Activated B cell treated with CpG ODN at 0.5 μM for 24 hours (primary cell): ENCODE measurements at places on chromosomes 2 and 18. TPM values are rescaled to one million over a fixed set of nuclear protein-coding genes. Genes with fewer than 3 reads are reported as not detected.

C2orf81 gene
- total RNA-seq, result 3.9 and 5.5 TPM in 2 replicates

TMEM87B gene
- 19.8 and 20.0 TPM in 2 replicates for total RNA-seq

TUBA3D gene
- total RNA-seq, result not detected in 2 replicates

FZD7 gene
- total RNA-seq, result 0.33 and 0.37 TPM in 2 replicates

DSC1 gene
- total RNA-seq, result not detected in 2 replicates

DNA sequence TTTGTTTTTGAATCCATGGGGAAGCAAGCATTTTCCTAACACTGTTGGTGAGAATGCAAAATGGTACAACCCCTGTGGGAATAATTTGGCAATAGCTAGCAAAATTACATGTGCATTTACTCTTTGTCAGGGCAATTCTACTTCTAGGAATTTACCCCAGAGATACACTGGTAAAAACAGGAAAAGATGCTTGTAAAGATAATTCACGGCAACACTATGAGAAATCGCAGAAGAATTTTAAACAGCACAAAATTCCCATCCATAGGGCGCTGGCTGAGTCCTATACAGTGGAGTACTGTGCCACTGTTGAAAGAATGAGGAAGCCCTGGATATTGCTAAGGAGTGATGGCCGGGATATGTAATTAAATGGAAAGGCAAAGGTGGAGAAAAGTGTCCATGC is 75.8 kb downstream of the DGKD start:
- DNase-seq, result no peak

- no peak for DNase-seq
These were observed 131.2 kb upstream of the SOX11 start for GRCh38 chr2:5561006-5561405.

DNA sequence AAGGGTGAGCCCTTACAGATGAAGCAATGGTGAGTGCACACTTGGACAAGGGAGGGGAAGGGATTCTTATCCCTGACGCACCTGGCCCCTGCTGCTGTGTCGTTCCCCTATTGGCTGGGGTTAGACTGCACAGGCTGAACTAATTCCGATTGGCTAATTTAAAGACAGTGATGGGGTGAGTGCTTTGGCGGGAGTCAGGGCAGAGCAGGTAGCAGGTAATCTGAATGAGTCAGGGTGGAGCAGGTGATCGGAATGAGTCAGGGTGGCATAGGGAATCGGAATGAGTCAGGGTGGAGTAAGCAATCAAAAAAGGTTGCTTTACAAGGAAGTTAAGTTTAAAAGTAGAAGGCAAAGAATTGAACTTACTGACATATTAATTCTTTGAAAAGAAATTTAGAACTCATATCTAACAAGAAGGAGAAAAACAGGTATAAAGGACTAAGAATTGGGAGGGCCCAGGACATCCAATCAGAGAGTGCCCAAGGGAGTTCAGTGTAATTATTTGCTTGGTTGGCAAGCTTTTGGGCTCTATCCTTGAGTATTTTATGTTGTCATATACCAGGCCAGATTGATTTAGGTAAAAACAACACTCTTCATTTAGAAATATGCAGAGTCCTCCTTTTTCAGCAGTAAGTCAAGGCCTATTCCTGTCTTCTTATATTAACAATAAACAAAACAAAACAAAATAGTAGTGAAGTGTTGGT is 52.3 kb upstream of the RALBP1 start:
- DNase-seq, result no peak

DNA sequence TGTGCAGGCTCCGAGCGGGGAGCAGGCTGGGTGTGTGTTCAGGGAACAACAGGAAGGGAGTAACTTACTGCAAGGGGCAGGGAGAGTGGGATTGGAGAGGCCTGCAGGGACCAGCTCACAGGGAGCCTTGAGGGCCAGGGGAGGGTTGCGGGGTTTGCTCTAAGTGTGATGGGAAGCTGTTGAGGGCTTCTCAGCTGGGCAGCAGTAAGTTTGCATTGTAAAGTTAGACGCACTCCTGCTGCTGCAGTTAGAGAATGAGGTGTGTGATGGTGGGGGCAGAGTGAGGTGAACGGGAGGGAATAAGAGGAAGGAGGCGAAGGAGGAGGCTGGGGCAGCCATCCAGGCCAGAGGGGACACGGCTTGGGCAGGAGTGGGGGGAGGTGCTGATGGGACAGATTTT is 53.4 kb downstream of the BOLA3 start:
- DNase-seq, result no peak

DNA sequence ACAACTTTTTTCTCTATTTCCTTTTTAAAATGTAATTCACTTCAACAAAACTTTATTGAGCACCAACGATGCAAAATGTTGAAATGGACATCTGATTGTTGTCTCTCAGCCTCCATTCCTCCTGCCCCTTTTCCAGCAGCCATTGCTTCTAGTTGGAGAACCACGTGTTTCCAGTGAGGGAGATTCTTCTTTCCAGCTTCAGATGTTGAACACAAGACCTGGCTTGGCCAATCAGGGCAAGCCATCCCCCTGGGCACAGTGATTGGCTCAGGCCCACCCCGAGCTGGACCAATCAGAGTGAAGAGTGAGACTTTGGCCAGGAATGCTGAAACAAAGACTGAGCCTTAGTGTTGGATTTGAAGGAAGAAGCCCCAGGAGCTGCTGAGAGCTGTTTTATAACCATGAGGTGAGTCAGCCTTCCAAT is 59.0 kb downstream of the E2F6 start:
- DNase-seq, result no peak

DNA sequence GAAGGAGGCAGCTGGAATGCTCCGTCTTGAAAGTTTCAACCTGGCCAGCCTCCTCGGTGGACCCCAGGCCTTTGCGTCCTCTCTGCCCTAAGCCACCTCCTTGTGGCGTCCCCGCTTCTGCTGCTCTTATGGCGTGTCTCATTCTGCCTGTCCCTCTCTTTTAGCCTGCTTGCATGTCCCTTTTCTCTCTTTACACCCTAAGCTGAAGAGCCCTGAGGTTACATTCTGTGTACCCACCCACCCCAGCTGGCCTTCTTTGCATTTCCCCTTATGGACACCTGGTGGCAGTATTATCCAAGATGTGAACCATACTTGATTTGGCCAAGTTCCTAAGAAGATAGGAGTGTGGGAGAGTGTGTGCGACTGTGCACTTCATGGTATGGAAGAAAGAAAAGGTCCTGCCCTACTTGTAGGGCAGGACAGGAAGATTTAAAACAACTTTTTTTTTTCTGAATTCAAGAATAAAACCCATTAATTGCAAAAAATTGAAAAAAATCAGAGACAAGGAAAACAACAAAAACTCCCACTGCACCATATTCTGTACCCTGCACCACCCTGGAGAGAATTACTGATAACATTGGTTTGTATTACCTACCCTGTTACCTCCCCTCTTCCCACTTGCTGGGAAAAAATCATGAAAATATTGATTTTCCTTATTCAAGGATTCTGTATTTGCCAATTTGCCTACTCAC is 77.4 kb downstream of the DYSF start:
- DNase-seq, result no peak

- no peak for DNase-seq
These were observed 112.4 kb downstream of the SPP2 start for GRCh38 chr2:234162861-234163260.

- no peak for DNase-seq
These were observed 8.6 kb downstream of the RASGRP3 start for GRCh38 chr2:33485051-33485450.

- DNase-seq, result peak; percentile 17
These were observed 116.9 kb downstream of the SMAD7 start for GRCh38 chr18:48833701-48834412.

- no peak for DNase-seq
These were observed 48.1 kb downstream of the SLC4A1AP start for GRCh38 chr2:27711804-27712203.

GRCh38 chr18:37889963-37890362 is 324.4 kb upstream of the CELF4 start:
- no peak for DNase-seq
